Activated CD4-positive, alpha-beta T cell treated with anti-CD3 and anti-CD28 coated beads for 1 hour (primary cell): ENCODE measurements at places on chromosomes 11 and 22.

DNA sequence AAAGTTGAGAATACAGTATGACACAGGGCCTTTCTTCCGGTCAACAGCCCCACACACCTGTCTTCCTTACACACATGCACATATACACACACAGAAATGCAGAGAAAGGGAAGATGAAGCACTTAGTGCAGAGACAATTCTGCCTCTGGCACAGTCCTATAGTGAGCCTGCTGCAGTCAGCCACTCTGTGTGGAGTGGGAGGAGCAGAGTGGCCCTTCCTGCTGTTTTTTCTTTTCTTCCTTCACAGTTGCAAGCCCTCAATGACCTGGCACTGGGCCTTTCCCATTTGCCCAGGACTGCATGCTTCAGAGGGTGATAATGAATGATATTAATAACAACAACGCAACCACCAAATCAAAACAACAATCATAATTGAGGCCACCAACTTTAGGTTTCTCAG is 527.0 kb upstream of the B3GAT1 start:
- no peak for DNase-seq

GRCh38 chr11:15873501-15873900 is 482.8 kb downstream of the SOX6 start:
- no peak for DNase-seq

DNA sequence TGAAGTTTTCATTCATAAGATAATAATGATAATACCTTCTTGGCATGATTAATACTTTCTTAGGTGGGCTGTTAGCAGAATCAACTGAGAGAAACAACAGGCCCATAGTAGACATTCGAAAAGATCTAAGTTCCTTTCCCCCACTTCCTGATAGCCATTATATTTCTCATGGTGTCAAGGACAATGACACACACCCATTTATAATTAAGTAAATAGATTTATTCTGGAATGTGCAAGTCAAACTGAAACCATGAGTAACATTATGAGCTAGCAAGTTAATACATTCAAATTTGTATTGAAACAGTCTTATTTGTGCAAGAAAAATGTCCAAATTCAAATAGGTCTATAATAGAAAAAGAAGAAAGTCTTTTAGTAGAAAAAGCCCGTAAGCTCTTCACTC is 301.1 kb downstream of the GUCY1A2 start:
- no peak for DNase-seq

GRCh38 chr11:19433791-19434190 is 193.0 kb upstream of the E2F8 start:
- DNase-seq: no peak

DNA sequence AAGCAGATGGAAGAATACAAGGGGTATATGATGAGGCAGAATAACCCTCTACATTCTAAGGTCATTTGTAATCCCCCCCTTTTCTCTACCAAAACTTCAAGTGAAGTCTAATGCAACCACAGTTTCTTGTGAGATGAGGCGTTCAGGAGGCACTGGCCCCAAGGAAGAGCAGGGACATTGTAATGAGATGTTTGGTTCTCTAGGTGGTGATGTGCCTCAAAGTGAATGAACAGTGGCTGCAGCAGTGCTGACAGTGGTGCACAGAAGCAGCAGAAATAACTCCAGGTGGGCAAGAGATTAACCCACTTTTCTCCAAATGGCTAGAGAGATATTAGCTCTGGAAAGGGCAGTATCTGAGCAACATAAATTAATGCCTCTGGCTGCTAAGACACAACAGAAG is 33.8 kb downstream of the PDGFD start:
- no peak for DNase-seq

DNA sequence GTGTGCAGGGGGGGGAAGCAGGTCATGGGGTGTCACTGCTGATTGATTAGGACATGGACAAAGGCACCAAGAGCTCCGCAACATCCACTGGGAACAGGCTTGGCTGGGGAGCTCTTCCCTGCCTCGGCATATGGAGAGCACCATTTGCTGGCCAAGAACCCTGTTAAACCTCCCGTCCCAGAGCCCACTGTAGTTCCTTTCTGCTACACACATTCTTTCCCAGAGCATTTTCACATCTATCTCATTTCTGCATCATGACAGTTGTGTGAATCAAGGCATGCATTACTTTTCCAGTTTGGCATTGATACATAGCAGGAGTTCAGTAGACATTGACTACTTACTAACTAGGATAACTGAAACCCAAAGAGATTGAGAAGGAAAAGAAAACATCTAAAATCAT is 333.4 kb upstream of the B3GAT1 start:
- DNase-seq: no peak

- no peak for DNase-seq
These were observed 29.7 kb upstream of the NDUFC2 start for GRCh38 chr11:78109081-78110015.

GRCh38 chr22:36862251-36863242 is 1.7 kb downstream of the NCF4 start:
- DNase-seq: no peak

DNA sequence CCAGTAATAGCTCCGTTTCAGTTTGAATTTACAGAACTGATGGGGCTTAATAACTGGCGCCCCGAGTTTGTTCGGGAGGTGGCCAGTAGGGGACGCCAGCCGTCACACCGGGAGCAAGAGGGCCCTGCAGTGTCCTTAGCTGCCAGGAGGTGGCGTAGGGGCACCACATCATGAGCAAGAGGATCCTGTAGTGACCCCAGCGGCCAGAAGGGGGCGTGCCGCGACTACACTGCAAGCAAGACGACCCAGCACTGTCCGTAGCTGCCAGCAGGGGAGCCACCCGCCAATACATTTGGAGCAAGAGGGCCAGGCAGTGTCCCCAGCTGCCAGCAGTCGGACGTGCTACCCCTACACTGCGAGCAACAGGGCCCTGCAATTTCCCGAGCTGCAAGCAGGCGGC is 663.7 kb upstream of the B3GAT1 start:
- DNase-seq: peak; percentile 13
